Mammary microvascular endothelial cell (primary cell): ENCODE measurements at places on chromosomes 1 and 21. TPM values are rescaled to one million over a fixed set of nuclear protein-coding genes. Genes with fewer than 3 reads are reported as not detected.

Gene KCNE2
- total RNA-seq, result not detected in 2 replicates

Gene PLA2G4A
- 4.7 and 6.8 TPM in 2 replicates for total RNA-seq

Gene RSPH1
- total RNA-seq, result not detected in 2 replicates

Gene F11R
- 67.0 and 77.2 TPM in 2 replicates for total RNA-seq

Gene ZFYVE9
- total RNA-seq, result 13.5 and 16.3 TPM in 2 replicates

Gene SLC25A33
- total RNA-seq, result 5.7 and 6.9 TPM in 2 replicates

Gene EPS15
- 28.8 and 32.2 TPM in 2 replicates for total RNA-seq

Gene LDLRAP1
- 22.7 and 23.4 TPM in 2 replicates for total RNA-seq

Gene EVI5
- total RNA-seq, result 6.9 and 7.7 TPM in 2 replicates

Gene DMBX1
- total RNA-seq, result not detected in 2 replicates

Gene PARK7
- 255 and 274 TPM in 2 replicates for total RNA-seq

Gene CENPF
- total RNA-seq, result 48.2 and 53.2 TPM in 2 replicates

Gene MAP10
- total RNA-seq, result 1.9 TPM in 2 replicates

Gene CLCA1
- total RNA-seq, result not detected in 2 replicates

Gene FALEC
- not detected in 2 replicates for total RNA-seq

Gene MAN1A2
- 17.5 and 21.6 TPM in 2 replicates for total RNA-seq

Gene GCSAML
- total RNA-seq, result not detected in 2 replicates

Gene EDARADD
- not detected in 2 replicates for total RNA-seq

Gene GUCA2A
- total RNA-seq, result not detected in 2 replicates

Gene KCNJ10
- not detected in 2 replicates for total RNA-seq

Gene GPR157
- 2.9 and 3.4 TPM in 2 replicates for total RNA-seq

Gene FCRL3
- not detected in 2 replicates for total RNA-seq

Gene RNF207
- 14.6 and 24.4 TPM in 2 replicates for total RNA-seq

Gene TDRD5
- under 0.01 and 0.05 TPM in 2 replicates for total RNA-seq

Gene TPTE
- total RNA-seq, result not detected in 2 replicates

Gene TCHH
- total RNA-seq, result not detected in 2 replicates

Gene PDPN
- total RNA-seq, result 24.5 and 32.4 TPM in 2 replicates

Gene HPCA
- not detected in 2 replicates for total RNA-seq

Gene NBPF12
- 2.4 and 2.5 TPM in 2 replicates for total RNA-seq

Gene PRR9
- total RNA-seq, result not detected in 2 replicates

Gene HES5
- total RNA-seq, result not detected in 2 replicates

Gene AIRE
- total RNA-seq, result 0.15 TPM in 1 of 2 replicates, not detected in the other

Gene SLAMF9
- total RNA-seq, result not detected in 2 replicates

Gene NCAM2
- total RNA-seq, result under 0.01 and 0.05 TPM in 2 replicates

Gene NKAIN1
- total RNA-seq, result 0.47 TPM in 1 of 2 replicates, not detected in the other

Gene ANKRD35
- 1.0 and 1.3 TPM in 2 replicates for total RNA-seq

Gene DDAH1
- 66.0 and 66.1 TPM in 2 replicates for total RNA-seq

Gene MIXL1
- 0.20 TPM in 1 of 2 replicates, not detected in the other for total RNA-seq

Gene TMEM54
- total RNA-seq, result 29.4 and 31.1 TPM in 2 replicates

Gene IRF6
- 0.33 and 0.44 TPM in 2 replicates for total RNA-seq

Gene RXFP4
- not detected in 2 replicates for total RNA-seq

Gene KCNN3
- 0.40 and 0.64 TPM in 2 replicates for total RNA-seq

Gene PHC2
- 99.5 and 101 TPM in 2 replicates for total RNA-seq

Gene CCDC185
- not detected in 2 replicates for total RNA-seq

Gene MPL
- total RNA-seq, result not detected in 2 replicates

Gene C1orf141
- not detected in 2 replicates for total RNA-seq

Gene AHCTF1
- 17.7 and 17.9 TPM in 2 replicates for total RNA-seq

Gene OR2L5
- not detected in 2 replicates for total RNA-seq
